Activated CD4-positive, alpha-beta T cell treated with anti-CD3 and anti-CD28 coated beads, Interleukin-2, amount 50 U/mL, for 1 hour (primary cell): ENCODE measurements at places on chromosomes 4 and X.

GRCh38 chr4:110751986-110752385 lies 129.1 kb upstream of the PITX2 start:
- no peak for DNase-seq

GRCh38 chrX:132488819-132489577 lies at the start of gene MBNL3:
TSS of gene MBNL3 (minus strand) at chrX:132489038. CDS start at chrX:132439611, 49,427 bp downstream.
- DNase-seq = peak; percentile 66

DNA sequence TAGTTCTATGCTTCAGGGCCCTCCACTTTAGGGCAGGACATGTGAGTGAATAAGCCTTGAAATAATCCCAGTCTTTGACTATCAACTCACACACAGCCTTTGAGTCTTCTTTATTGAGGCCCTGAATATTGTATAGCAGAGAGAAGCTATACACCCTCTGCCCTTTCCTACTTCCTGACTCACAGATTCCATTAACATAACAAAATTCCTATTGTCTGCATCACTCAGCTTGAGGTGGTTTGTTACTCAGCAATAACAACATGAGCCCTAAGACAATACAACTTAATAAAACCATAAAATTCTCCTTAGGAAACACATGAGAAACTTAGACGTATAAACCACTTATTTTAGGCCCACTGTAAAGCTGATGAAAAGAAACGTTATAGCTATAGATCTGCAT lies 680.3 kb upstream of the DIAPH2 start:
- no peak for DNase-seq

- DNase-seq = no peak
These were observed 251.9 kb upstream of the NR3C2 start for GRCh38 chr4:148693913-148694649.

DNA sequence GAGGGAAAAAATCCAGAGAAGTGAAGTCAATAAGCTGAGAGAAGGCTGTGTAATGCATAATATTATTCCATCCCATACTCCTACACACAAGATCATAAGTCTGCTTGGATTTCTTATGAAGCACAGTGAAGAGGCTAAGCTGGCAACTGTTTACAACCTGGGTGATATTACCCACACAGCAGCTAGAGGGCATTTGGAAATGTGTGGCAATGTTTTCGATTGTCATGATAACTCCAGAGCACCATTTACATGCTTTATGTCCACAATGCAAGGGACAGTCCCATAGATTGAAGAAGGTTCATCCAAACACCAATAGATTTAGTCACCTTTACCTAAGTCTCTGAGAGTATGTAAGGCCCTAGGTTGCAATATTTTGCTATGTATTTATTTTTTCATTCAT lies 412.2 kb downstream of the PPP3CA start:
- no peak for DNase-seq

- DNase-seq = no peak
These were observed 245.5 kb downstream of the ANK2 start for GRCh38 chr4:113294908-113295307.

- no peak for DNase-seq
These were observed 108.8 kb upstream of the STIM2 start for GRCh38 chr4:26751838-26752237.

GRCh38 chr4:4564522-4564921 lies 22.7 kb upstream of the STX18 start:
- DNase-seq = no peak

- DNase-seq = no peak
These were observed 311.6 kb downstream of the GALNTL6 start for GRCh38 chr4:172124656-172125308.

- no peak for DNase-seq
These were observed 84.2 kb upstream of the EGFL6 start for GRCh38 chrX:13485167-13485566.

DNA sequence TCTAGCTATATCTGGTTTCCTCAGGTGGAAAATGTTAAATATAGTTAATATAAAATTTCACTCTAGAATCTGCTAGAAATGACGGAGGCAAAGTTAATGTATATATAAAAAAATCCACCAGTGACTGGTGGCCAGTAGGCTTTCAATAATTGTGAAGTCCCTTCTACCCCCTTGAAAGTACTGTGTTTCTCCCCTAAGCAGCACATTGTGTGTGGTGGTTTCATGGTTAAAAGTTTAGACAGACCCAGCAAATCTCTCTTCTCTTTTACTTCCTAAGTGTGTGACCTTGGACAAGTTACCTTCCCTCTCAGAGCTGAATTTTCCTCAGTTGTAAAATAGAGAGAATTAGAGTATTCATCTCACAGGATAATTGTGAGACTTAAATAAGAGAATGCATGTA lies 600 bp upstream of the HEPH start:
- no peak for DNase-seq

DNA sequence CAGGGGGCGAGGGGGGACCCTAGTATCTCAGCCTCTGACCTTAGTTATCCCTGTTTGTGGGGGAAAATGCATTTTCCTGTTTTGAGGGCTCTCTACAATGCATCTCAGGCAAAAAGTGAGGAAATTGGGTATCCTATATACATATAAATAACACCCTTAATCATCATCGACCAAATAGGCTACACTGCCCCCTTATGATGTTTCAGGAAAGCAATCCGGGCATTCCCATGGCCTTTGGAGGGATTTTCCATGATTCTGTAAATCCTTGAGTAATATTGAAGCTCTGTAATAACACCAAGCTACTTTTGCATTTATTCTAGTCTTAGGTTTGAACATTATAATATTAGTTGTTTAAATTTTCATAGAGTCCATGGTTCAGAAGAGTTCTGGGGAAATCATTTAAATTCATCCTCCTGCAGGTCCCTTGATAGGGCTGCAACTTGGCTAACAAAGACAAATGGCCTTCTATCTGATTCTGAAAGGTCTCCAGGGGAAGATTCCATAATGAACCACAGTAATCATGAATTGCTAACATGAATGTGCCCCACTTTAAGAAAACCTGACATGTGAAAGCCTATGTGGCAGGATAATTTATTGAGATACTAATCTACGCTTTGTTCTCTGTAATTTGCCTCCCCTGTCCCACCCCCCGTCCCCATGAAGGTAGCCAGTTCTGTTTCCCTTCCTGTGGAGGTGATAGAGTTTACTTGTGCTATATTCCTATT lies 91.5 kb upstream of the SCOC start:
- no peak for DNase-seq

- no peak for DNase-seq
These were observed 3.3 kb upstream of the RHOH start for GRCh38 chr4:40193578-40193977.

- DNase-seq = no peak
These were observed 138.9 kb upstream of the LNX1 start for GRCh38 chr4:53730031-53730805.

DNA sequence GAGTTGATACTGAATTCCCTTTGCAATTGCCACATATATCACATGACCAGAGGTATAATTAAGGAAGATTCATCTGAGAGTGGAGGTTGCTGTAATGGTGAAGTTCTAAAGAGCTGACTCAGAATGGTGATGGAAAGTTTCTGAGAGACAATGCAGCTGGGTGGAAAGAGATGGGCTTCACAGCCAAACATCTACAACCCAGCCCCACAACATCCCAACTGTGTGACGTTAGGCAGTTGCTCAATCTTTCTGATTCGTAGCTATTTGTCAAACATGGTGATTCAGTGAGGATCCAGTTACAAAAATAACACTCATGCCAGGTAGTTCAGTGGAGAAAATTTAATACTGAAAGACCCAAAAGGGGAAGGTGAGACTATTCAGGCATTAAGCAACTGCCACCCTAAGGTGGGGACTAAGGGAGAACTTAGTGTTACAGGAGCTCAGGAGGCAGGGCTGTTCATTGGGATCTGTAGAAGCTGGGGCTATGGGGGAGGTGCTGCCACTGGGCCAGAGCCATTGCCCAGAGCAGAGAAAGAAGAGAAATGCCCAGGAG lies 6.9 kb upstream of the AFF1 start:
- DNase-seq = no peak

GRCh38 chr4:135281230-135281629 lies 1079.6 kb upstream of the PABPC4L start:
- no peak for DNase-seq

DNA sequence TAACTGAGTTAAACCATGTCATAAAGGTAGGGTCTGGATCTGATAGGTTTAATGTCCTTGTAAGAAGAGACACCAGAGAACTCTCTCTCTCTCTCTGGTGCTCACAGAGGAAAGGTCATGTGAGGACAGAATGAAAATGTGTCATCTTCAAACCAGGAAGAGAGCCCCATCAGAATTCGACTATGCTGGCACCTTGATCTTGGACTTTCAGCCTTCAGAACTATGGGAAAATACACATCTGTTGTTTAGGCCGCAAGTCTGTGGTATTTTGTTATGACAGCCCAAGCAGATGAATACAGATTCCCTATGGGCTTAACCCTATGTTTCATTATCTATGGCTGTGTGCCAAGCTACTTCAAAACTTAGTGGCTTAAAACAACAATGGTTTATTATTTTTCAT lies 105.5 kb upstream of the DDIT4L start:
- DNase-seq = no peak

DNA sequence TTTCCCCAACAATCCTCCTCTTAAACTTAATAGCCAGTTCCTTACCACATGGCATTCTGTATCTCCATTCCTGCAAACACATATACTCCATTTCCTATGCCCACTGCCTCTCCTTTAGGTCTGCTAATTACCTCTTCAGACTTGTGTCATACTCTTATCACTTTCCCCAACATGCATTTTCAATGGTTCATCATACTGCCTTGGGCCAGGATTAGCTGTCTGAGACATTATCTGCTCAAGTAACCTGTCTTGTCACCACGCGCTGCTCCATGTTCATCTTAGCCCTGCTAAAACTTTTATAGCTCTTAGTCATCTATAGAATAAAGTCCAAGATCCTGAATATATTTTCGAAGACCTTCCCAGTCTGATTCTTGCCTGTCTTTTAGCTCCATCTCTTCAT lies 224.1 kb upstream of the GK2 start:
- DNase-seq = no peak

DNA sequence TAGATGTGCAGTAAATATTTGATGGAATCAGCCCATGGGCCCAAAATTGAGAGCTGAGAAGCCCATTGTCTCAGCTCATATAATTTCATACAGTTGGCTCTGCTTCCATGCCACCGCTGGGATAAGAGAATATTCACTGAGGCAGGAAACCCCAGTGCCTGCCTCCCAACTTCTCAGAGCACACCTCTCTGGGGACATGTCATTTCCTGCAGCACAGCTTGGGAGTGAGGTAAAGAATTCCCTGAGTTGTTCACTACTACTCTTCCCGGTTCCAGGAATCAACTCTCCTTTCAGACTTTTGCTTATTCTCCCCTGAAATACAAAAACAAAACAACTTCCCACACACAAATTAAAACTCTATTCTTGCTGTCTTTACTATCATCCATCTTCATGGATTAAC lies 389.3 kb downstream of the MAPK10 start:
- DNase-seq = no peak

- DNase-seq = no peak
These were observed 157.4 kb upstream of the AMOT start for GRCh38 chrX:112997991-112998390.

DNA sequence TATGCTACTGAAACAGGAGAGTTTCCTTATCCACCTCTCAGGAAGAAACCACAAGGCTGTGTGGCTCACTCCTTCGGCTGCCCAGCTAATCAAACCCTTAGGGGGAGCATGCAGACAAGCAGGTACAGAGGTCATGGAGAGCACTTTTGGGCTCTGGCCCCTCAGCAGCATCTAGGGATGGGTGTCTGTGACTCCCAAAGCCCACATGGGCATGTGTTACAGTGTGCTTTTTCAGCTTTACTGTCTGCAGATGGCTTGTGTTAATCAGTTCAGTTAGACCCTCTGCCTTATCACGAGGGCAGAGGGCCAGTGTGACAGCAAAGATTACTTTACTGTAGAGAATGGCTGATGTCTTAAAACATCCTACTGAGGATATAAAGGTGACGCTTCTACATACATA lies 447.4 kb downstream of the PCDH10 start:
- no peak for DNase-seq

DNA sequence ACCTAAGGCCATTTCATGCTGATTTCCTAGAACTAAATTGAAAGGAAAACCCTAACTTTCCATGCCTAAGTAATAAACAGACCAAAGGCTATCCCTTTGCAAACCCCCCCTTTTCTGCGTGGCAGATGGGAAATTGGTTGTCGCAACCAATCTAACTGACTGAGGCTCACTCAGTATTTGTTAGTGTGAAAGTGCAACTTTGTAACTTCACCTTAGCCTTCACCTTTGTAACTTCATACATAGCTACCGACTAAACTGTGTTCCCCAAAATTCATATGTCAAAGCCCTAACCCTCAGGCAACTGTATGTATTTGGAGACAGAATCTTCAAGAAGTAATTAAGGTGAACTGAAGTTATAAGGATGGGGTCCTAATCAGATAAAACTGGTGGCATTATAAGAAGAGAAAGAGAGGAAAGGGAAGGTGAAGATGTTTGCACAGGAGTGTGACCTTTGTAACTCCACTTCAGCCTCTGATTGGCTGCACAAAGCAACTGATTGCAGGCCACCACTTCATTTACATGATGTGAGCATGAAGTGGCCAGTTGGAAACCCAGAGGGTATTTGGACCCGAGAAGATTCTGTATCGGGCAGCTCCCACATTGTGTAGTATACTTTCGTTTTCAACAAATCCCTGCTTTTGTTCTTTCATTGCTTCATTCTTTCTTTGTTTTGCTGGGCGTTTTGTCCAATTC lies 4.9 kb upstream of the TMEM33 start:
- no peak for DNase-seq

DNA sequence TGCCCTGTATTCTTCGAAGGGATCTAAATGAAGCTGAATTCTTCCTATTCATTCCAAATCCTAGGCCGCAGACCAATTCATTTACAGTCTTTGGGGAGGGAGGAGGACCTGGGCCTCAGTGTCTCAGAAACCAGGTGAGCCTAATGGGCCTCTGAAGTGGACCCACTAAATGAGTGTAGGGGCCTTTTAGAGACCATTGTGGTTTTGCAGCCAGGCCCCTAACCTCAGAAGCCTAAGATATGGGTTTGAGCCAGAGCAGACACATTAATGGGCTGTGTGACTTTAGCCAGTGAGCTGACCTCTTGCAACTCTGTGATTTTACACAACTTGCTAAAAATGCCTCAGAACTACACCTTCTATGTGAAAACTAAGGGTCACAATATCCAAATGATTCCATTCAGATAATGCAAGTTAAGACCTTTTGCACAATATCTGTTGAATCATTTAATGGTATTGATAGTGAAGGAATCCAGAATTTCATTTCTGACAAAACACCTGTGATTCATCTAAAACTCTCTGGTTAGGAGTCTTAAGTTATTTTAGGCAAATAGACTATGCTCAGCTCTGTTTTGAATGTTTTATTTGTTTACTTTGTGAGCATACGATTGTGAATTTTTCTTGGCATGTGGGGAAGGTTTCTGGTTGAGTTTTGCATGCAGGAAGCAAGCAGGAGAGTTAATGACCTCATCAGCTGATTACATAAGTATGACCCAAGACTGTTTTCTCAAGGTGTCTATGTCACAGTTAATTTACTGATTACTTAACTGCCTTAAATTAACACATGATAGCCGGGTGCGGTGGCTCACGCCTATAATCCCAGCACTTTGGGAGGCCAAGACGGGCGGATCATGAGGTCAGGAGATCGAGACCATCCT lies 75.0 kb downstream of the EVC start:
- no peak for DNase-seq

GRCh38 chr4:88003261-88003660 lies 4.2 kb upstream of the PKD2 start:
- no peak for DNase-seq

- no peak for DNase-seq
These were observed 315.2 kb upstream of the SLIT2 start for GRCh38 chr4:19936476-19936875.

GRCh38 chr4:13928214-13928613 lies 300.7 kb upstream of the BOD1L1 start:
- DNase-seq = no peak
